ENCODE measurements at places on chromosomes 5 and 9.

DNA sequence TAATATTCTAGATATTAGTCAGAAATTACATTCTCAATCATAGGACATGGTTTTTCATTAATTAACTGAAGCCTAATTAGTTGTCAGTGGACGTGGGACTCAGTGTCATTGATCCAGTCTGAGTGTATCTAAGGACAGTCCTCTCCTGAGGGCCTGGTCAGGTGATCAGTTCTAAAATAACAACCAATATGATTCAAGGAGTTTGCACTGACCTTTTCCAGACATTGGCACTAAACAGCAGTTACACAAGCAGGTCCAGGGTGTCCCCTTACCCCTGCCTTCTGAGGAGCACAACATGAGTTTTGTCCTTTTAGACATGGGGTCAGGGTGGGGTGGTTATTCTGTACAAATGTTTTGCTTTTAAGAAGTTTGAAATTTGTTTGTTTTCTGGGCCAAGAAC is 97.8 kb downstream of the CMYA5 start:
- no peak for DNase-seq

DNA sequence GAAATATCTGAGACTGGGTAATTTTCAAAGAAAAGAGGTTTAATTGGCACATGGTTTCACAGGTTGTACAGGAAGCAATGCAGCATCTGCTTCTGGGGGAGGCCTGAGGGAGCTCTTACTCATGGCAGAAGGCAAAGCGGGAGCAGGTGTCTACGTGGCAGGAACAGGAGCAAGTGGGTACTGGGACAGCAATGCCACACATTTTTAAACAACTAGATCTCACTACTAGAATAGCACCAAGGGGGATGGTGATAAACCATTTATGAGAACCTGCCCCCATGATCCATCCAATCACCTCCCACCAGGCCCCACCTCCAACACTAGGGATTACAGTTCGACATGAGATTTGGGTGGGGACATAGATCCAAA is 47.6 kb upstream of the HOMER1 start:
- DNase-seq, result no peak

- no peak for DNase-seq
These were observed 27.4 kb upstream of the TOMM5 start for GRCh38 chr9:37619806-37620205.

DNA sequence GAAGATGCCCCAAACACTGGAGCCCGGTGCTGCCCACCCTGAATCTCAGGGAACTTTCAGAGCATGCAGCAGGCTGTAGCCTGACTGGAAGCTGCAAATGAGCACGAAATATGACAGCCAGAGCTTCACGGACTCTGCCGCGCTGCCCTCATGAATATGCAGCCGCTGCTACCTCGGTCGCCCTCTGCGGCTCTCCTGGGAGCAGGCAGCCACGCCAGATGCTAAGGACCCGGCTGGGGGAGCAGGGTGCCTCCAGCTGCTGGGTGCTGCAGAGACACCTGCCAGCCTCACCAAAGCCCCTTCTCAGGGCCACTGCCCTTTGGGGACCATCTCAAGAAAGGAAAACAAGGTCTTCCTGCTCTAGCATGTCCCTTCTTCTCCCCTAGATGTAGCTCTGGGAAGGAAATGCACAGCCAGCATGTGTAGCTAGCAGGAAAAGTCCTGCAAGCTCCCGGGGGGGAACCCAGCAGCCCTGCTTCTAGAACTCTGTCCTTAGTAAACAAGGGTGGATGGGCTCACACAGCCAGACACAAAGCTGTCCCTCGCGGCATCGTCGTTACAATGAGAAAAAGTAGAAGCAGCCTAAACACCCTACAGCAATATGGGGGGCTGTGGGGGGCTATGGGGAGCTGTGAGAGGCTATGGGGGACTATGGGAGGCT is 56.8 kb upstream of the OLFM1 start:
- DNase-seq, result no peak

GRCh38 chr9:21030389-21031035 is 928 bp downstream of the HACD4 start:
- DNase-seq, result no peak

DNA sequence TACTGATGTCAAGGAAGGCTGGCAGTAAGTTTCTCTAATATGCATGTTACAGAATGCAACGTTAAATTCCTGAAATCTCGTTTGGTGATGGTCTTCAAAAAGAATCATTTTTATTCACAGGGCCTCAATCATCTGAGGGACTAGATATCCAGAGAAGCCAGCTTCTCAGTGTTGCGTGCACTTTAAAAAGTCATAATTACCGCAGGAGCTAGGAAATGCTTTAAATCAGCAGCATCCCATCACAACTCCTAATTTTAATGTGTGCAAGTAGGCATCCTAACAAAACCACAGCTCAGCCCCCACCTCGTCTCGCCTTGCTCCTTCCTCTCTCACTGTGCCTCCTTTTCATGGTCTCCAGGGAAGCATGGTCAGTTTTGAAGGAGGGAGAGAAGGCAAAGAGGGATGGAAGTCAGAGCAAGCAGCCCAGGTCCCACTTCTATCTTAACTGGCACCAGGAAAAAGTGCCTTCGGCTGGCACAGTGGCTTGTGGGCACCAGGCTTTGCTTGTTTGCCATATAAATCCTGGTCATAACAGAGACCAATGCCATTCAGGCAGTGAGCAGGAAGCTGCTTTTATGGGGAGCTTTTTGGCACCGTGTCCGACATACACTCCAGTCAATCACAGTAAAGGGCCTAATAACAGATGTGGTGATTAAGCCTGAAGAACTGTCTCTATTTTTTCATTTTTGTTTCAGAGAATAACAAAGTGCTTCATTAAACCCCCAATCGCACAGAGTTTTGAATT is 21.4 kb downstream of the MEGF10 start:
- peak; percentile 26 for DNase-seq

- DNase-seq, result no peak
These were observed 175.8 kb downstream of the WDR70 start for GRCh38 chr5:37554938-37555337.

Data from hypothalamus (tissue), 51 donors.